Activated T-helper 1 cell treated with anti-CD3 and anti-CD28 coated beads, Interleukin-2, amount 50 U/mL, for 16 hours (primary cell): ENCODE measurements at places on chromosomes 3 and 15.

GRCh38 chr15:80507131-80507530 is 102.9 kb downstream of the ARNT2 start:
- DNase-seq, result no peak

DNA sequence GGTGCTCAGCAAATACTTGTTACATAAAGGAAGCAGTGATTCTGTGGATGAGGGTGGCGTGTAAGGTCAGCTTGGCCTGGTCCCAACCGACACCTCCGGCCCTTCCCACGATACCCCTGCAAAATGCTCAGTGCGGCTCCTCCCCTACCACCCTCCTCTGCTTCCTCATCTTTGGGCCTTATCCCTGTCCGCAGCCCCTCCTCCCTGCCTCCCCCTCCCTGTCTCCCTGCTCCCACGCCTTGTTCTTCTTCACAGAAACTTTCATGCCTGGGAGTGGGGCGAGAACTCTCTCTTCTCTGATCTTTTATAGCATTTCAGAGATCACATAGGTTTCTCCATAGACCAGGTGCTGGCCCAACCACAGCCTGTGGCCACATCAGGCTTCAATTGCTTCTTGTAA is 75.0 kb upstream of the ATP2B2 start:
- DNase-seq, result no peak

DNA sequence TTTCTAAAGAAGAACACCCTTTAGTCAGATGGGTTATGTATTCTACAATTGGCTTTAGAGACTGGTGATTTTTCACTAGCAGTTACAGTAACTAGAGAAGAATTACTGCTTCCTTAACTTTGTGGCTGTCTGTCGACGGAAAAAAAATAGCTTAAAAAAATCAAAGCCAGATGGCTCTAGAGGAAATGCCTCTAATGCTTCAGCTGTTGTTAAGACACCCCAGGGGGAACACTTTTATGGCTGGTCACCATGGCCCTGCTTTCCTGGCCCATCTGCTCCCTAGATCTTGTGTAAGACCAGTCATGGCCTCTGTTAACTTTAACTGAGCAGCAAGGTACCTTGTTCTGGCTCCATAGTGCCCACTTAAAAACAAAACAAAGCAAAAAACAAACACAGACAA is 198.6 kb upstream of the PLSCR5 start:
- no peak for DNase-seq

GRCh38 chr15:67097930-67098740 is 32.7 kb downstream of the SMAD3 start:
- no peak for DNase-seq

- DNase-seq, result no peak
These were observed 927 bp downstream of the CHDH start for GRCh38 chr3:53845103-53845880.

DNA sequence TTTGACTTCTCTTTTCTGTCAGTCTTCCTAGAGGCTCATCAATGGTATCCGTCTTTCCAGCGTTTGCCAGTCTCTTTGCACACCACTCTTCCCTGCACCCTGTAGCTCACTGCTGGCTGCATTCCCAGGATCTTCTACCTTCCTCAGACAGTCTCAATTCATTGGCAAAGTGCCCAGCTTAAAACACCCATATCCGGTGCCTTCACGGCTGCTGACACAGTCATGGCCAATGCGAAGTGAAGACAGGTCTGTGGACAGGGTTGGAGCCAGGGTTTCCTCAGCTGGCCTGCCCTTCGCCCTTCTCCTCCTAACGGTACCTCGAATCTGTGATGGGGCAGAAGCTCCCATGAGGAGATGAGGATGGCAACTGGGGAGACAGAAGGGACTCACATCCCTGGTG is 36.1 kb downstream of the PTH1R start:
- DNase-seq, result no peak

DNA sequence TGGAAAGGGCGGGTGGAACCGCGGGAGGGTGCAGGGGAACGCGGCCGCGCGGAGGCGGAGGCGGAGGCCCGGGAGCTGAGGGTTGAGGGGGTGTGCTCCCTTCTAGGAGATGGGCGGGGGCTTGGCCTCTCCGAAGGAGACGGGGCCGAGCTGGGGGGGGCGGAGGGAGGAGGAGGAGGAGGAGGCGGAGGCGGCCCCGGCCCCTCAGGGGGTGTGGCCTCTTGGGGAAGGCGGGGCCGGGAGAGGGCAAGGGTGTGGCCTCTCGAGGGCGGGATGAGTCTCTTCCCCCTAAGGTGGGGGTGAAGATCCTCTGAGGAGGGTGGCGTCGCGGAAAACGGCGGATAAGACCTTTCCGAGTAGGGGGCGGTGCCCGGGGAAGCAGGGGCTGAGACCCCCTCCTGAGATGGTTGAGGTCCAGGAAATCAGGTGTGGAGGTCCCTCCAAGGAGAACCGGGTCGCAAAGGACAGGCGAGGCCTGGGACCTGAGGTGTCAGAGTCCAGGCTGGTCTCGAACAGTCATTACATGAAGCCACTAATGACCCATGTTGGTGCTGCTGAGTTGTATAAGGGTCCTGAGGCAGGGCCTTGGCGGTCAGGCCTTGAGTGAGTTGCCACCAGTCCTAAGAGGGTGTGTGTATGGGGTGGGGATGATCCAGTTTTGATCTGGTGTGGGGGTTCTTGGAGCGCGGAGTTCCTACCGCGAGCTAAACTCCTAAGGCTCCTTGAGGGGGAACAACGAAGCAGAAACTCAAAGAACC is 759 bp downstream of the WDR6 start:
- DNase-seq, result peak; percentile 67

DNA sequence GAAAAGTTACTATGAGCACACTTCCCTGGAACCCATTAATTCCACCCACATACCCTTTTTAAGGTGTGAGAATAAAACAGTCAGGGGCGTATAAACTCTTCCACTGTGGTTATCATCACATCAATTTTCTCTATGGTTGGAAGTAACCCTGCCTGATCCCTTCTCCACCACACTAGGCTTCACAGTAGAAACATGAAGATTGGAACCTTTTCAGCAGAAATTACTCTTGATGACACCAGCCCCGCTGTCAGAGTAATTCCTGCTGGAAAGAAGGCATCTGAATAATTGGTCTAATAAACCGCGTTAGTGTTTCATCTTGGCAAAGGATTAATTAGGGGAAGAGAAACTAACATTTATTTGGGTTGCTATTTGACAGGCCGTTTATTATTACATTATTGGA is 278.4 kb downstream of the MFSD1 start:
- no peak for DNase-seq

GRCh38 chr15:70632491-70633102 is 130.8 kb downstream of the UACA start:
- no peak for DNase-seq

- no peak for DNase-seq
These were observed 573.4 kb downstream of the NAALADL2 start for GRCh38 chr3:175432376-175433025.

DNA sequence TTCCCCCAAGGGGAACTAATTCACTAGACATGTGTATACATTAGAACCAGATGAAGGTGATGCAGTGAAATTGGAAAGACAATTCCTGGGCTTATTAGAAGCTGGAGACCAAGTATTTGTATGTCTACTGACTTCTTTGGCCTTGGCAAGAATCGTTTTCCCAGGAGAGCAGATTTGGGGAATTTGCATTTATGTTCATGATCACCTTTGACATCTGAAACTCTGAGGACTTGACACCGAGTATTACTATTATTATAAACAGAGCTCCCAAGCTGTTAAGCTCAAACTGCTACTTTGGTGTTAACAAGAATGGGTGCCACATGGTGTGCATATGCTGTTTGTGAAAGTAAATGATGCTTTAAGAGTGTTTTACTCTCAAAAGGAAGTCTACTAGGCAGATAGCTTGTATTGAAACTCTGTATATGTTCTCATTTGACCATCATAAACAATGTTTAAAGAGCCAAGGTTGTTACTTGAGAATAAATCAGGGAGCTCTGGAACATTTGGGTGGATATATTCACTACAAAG is 519.8 kb upstream of the GOLIM4 start:
- no peak for DNase-seq

- DNase-seq, result no peak
These were observed 31.8 kb upstream of the CRTC3 start for GRCh38 chr15:90497912-90498311.

- no peak for DNase-seq
These were observed 73.9 kb upstream of the SLC6A11 start for GRCh38 chr3:10741891-10742671.

DNA sequence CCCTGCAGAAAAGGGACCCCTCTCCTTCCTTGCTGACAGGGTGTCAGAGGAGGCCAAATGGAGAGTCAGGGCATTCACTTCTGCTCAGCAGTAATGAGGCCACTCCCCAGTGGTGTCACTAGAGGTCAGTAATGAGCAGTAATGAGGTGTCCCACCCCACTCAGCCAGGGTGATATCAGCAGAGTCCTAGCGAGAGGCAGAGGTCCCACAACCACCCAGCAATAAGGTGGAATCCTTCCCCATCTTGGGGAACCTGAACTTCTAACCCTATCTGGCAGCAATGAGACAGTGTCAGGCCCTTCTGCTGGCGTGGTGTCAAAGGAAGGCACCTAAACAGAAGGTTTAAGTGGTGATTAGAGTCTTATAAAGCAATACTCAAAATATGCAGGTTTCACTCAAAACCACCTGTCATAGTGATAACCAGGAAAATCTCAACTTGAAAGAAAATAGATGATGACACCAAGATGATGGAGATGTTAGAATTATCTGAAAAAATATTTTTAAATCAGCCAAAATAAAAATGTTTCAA is 12.9 kb downstream of the OCA2 start:
- DNase-seq, result no peak

- DNase-seq, result no peak
These were observed 378.7 kb downstream of the MCTP2 start for GRCh38 chr15:94610069-94610468.

- no peak for DNase-seq
These were observed 41.9 kb downstream of the SIDT1 start for GRCh38 chr3:113574213-113574612.

DNA sequence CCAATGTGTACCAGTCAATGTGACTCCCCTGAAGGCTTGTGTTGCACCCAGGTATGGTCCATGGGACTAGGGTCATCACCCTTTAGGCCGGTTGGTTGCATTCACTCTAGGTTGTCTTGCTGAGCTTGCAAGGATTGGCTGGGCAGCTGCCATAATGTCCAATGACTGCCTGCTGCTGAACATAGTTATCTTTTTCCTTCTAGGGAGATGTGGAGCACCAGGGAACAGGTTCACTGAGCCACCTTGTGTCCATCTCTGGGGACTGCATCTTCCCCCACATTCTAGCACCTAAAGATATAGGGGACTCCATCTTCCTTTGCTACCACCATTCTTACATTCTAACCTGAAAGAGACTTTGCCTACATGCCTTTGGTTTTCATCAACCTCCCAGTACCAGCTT is 580.4 kb upstream of the TBL1XR1 start:
- DNase-seq, result no peak

DNA sequence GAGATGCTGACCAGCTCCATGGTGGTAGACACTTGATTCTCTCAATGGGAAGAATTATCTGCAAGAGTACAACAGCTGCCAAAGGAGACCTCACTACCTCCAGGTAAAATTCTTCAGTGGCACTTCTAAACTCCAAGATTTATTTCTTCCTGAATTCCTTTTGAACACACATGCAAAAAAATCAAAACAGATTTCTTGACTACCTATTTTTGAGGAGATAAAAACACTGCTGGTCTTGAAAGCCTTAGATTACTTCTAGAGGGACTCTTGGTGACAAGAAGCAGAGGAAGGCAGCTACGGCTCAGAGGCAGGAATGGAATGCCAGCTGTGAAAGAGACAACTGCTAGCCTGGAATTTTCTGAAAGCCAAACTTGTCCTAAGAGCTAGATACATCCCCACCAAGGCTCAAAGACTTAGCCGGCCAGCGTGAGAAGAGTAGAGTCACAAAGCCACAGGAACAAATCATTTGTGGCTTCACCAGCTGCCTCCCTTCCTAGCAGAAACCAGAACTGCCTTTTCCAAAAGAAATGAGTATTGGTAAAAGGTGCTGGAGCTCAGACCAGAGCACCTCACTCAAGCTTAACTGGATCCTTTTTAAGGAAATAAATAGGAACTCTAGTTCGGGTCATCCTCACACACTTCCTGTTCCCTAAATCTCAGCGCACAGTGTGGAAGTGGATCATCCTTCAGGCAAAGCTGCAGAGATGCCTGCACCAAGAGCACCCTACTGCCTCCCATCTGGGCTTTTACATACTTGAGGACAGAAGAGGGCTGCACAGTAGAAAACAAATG is 32.6 kb downstream of the CLK3 start:
- DNase-seq, result no peak

DNA sequence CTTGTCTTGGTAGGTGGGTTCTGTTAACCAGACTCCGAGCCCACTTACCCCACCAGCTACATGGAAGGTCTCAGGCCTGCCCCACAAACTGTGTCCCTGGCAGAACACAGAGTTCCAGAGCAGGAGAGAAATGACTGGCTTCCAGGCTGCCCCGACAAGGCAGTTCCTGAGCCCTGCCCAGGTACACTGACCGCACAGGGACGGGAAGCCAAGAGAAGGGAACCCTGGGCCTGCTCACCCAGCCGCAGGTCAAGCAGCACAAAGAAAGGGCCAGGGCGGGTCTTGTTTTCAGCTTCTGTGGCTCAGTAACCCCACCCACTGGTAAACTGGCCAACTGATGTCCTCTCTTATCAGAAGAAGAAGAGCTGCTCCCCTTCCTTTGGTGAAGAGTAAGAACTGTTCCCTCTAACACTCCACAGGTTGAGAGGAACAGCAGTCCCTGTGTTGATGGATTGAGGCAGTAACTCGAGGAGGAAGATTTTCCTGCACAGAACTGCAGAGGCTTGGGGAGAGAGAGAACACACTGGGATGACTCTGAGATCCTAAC is 68.4 kb downstream of the CRTC3 start:
- no peak for DNase-seq

GRCh38 chr3:99823723-99824711 is 6.4 kb downstream of the CMSS1 start:
- no peak for DNase-seq

- no peak for DNase-seq
These were observed 75.1 kb upstream of the OSTN start for GRCh38 chr3:191123946-191124345.

DNA sequence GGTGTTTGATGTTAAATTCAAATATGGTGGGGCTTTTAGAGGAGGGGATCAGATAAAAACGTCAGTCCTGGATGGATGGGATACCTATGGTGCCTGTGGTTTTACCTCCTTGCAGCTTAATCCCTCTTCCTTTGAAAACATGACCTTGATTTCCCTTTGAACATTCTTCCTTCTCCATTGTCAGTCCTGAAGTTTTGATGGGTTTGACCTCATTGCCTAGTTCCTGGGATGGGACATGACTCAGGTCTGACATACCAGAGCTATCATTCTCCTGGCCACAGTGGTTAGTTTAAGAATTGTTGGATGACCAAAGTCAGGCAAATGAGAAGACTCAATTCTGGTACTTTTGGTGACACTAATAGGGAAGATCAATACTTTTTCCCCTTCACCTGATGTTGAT is 87.2 kb downstream of the PRICKLE2 start:
- no peak for DNase-seq

GRCh38 chr3:17176757-17177156 is 292.0 kb downstream of the PLCL2 start:
- DNase-seq, result no peak

DNA sequence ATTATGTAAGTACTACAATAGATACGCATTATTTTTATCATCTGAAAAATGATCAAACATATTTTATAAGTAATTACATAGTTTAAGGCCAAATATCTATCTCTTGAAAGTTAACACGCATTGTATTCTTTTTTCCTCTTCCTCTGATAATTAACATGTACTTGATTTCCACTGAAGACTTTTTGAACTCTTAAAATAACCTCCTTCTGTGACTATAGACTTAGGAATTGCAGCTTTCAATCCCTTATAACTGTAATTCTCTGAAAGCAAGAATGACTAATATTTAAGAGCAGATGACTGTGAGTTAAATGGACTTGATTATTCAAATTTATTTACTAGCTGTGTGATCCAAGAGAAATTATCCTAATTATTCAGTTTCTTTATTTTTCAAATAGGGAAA is 730.6 kb upstream of the NECTIN3 start:
- no peak for DNase-seq
